ENCODE measurements at places on chromosomes 16 and 17.
A peak's percentile ranks its signal among the peaks of the same experiment; 100 is the strongest.

GRCh38 chr17:48563385-48563838 is 14.7 kb downstream of the HOXB4 start:
- no peaks in the 10 kb centered on the region for H3K36me3 ChIP-seq
- no peak overlapping the region for H3K4me3 ChIP-seq
- DNase-seq, result no peak
- no peak overlapping the region for H3K27ac ChIP-seq
- peaks cover under 1% of the 10 kb centered on the region for H3K4me1 ChIP-seq

DNA sequence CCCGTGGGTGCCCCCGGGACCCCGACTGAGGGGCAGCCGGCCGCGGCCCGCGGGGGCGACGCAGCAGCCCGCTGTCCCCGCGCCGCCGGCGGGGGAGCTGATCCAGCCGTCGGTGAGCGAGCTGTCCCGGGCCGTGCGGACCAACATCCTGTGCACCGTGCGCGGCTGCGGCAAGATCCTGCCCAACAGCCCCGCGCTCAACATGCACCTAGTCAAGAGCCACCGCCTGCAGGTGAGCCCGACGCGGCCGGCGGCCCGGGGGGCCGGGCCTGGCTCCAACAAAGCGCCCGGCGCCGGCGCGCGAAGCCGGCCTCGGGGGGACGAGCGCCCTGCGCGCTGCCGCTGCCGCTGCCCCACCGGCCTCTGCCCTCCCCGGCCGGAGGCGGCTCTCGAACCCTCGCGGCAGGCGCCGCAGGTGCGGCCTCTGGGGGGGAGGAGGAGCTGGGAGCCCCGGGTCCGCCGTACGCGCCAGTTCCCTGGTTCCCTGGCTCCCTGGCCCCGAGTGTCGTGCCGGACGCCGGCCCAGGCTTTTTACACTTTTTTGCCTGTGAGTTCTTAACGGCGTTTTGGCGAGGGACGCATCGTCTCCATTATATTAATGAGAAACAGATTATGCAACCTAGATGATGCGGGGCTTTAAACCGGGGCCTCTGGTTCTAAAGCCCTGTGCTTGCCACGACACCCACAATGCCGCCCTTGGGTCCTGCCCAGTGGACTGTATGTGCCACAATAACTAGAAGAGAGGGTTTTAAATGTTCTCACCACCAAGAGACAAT is 521 bp downstream of the ATMIN start:
- peak; percentile 16 for DNase-seq
- no peaks in the 10 kb centered on the region for H3K27me3 ChIP-seq
- H3K4me3 ChIP-seq, result peak overlapping the region; percentile 79
- peaks cover 21% of the 10 kb centered on the region for H3K4me1 ChIP-seq
- H3K36me3 ChIP-seq, result peaks cover 12% of the 10 kb centered on the region
- no peak overlapping the region for H3K27ac ChIP-seq

DNA sequence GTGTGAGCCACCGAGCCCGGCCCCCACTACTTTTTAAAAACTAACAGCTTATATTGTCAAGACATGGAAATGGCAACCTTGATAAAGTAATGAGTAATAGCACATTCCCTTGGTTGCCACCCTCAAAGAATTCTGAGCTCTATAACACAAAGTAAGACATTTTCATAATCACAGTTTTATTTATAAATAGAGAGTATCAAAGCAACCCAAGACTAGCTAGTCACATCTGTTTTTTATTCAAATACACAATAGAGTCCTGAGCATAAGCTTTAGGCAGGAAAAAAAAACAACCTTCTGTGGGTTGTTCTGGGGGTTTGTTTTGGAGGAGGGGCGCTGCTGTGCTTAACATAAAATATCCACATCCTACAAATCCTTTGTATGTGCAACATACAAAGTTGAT is 68.7 kb downstream of the CEP95 start:
- H3K27me3 ChIP-seq, result no peaks in the 10 kb centered on the region
- no peak overlapping the region for H3K4me3 ChIP-seq
- no peak for DNase-seq
- no peak overlapping the region for H3K27ac ChIP-seq
- H3K36me3 ChIP-seq, result peaks cover 12% of the 10 kb centered on the region

GRCh38 chr16:68074850-68075555 is 10.2 kb upstream of the NFATC3 start:
- peak overlapping the region; percentile 77 for H3K4me3 ChIP-seq
- no peaks in the 10 kb centered on the region for H3K27me3 ChIP-seq
- DNase-seq, result peak; percentile 68
- peak overlapping the region; percentile 90 for H3K27ac ChIP-seq
- peaks cover 70% of the 10 kb centered on the region for H3K4me1 ChIP-seq
- H3K36me3 ChIP-seq, result peaks cover 45% of the 10 kb centered on the region

- peaks cover 3% of the 10 kb centered on the region for H3K27me3 ChIP-seq
- no peak overlapping the region for H3K27ac ChIP-seq
- no peaks in the 10 kb centered on the region for H3K4me1 ChIP-seq
- H3K36me3 ChIP-seq, result no peaks in the 10 kb centered on the region
- no peak for DNase-seq
- no peak overlapping the region for H3K4me3 ChIP-seq
Observed at GRCh38 chr16:52386694-52387093, 160.2 kb downstream of the TOX3 start.

DNA sequence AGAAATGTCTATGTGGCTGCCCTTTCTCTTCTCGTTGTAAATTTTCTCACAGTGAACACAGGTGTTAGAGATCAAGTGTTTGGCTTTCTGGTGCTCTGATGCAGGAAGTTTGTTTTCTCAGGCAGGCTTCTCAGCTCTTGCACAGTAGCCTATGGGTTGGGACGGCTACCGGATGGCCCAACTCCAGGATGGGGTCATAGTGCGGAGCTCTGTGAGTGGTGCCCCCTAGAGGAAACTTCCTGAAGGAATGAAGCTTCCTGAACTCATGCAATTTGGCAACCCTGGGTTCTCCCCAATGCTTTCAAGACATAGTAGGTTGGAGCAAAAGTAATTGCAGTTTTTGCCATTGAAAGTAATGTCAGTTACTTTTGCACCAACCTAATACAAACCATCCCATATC is 407.5 kb upstream of the HSBP1 start:
- H3K27me3 ChIP-seq, result peaks cover 1% of the 10 kb centered on the region
- H3K36me3 ChIP-seq, result no peaks in the 10 kb centered on the region
- no peak overlapping the region for H3K4me3 ChIP-seq
- H3K27ac ChIP-seq, result no peak overlapping the region

- H3K27ac ChIP-seq, result no peak overlapping the region
- H3K4me3 ChIP-seq, result no peak overlapping the region
- no peak for DNase-seq
- H3K36me3 ChIP-seq, result peaks cover 4% of the 10 kb centered on the region
- peaks cover 2% of the 10 kb centered on the region for H3K27me3 ChIP-seq
Observed at GRCh38 chr16:15498427-15499175, 64.2 kb downstream of the BMERB1 start.

DNA sequence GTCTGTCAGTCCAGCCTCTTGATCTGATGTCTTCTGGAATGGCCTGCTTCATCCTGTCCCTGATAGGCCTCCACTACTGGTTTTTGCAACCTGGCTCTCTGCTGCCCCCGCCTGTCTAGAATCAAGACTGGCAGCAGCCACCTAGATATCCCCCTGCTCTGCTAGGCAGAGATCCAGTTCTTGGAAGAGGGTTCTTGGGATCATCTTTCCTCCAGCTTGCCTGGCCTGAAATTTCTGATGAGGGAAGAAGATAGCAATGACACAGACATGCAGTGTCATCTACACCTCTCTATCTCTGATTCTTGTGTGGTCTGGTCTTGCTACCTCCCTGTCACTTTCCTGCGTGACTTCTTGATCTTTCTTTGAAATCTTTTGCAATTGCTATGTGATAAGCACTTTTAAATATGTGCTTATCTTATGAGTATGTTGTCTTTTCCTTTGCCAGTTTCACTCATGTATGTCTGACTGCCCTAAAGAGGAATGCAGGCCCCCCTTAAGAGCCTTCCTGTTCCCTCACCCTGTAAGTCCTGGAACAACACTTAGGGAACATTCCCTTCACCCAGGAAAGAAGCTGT is 20.3 kb upstream of the NFATC3 start:
- H3K36me3 ChIP-seq, result peaks cover 44% of the 10 kb centered on the region
- H3K4me1 ChIP-seq, result peaks cover 21% of the 10 kb centered on the region
- H3K27me3 ChIP-seq, result no peaks in the 10 kb centered on the region
- H3K4me3 ChIP-seq, result no peak overlapping the region

GRCh38 chr16:53817117-53817755 is 113.3 kb downstream of the FTO start:
- peaks cover 10% of the 10 kb centered on the region for H3K4me1 ChIP-seq
- DNase-seq, result no peak
- no peaks in the 10 kb centered on the region for H3K27me3 ChIP-seq
- H3K36me3 ChIP-seq, result peaks cover 25% of the 10 kb centered on the region

DNA sequence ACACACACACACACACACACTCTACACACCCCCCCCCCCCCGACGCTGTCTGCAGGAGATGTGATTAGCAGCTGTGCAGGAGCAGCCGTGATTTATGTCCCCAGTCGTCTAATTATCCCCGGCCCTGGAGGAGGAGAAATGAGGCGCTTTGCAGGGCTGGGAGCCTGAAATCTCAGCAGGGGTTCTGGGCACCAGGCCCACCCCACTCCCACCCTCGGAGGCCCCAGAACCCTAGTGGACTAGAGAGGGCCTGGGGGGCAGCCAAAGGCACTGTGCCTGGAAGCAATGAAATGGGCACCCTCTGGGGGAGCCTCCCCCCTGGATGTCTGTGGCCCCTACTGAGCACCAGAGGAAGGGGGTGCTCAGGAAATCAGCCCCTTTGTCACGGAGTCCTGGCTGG is 134.2 kb upstream of the CIBAR2 start:
- no peak for DNase-seq
- peaks cover 22% of the 10 kb centered on the region for H3K27me3 ChIP-seq
- no peaks in the 10 kb centered on the region for H3K36me3 ChIP-seq
- no peak overlapping the region for H3K27ac ChIP-seq
- no peak overlapping the region for H3K4me3 ChIP-seq

DNA sequence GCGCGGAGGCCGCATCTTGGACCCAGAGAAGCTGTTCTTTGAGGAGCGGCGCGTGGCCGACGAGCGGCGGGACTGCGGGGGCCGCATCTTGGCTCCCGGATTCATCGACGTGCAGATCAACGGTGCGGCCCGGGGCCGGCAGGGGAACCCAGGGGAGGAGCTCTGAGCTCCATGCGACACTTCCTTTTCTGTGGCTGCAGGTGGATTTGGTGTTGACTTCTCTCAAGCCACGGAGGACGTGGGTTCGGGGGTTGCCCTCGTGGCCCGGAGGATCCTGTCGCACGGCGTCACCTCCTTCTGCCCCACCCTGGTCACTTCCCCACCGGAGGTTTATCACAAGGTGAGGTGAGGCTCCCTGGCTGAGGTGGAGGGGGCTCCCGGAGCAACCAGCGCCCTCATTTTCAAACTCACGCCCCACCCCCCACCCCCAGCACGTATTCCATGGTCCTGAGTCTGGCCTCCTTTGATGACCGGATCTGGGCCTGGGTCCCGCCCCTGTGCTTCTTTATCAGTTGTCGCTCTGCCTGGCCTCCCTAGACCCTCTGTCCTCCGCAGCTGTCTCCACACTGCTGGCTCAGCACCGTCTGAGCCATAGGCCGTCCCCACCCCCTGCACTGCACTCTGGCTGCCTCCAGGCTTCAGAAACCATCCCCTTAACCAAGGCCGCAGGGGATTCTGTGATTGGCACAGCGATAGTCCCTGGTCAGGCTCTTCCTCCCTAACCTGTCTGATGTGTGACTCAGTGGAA is 787 bp downstream of the AMDHD2 start:
- peak; percentile 88 for DNase-seq
- peak overlapping the region; percentile 89 for H3K4me3 ChIP-seq
- H3K4me1 ChIP-seq, result peaks cover 33% of the 10 kb centered on the region
- H3K27me3 ChIP-seq, result no peaks in the 10 kb centered on the region
- peaks cover 21% of the 10 kb centered on the region for H3K36me3 ChIP-seq

GRCh38 chr16:88088161-88088581 is 136.9 kb downstream of the BANP start:
- no peak overlapping the region for H3K27ac ChIP-seq
- H3K4me3 ChIP-seq, result no peak overlapping the region
- H3K27me3 ChIP-seq, result no peaks in the 10 kb centered on the region
- H3K36me3 ChIP-seq, result peaks cover 5% of the 10 kb centered on the region
- DNase-seq, result no peak
- peaks cover 2% of the 10 kb centered on the region for H3K4me1 ChIP-seq

GRCh38 chr17:61786088-61786487 is 77.2 kb downstream of the BRIP1 start:
- no peaks in the 10 kb centered on the region for H3K27me3 ChIP-seq
- H3K27ac ChIP-seq, result no peak overlapping the region
- no peaks in the 10 kb centered on the region for H3K36me3 ChIP-seq
- DNase-seq, result no peak
- no peak overlapping the region for H3K4me3 ChIP-seq

- H3K27me3 ChIP-seq, result peaks cover 9% of the 10 kb centered on the region
- H3K4me1 ChIP-seq, result peaks cover 34% of the 10 kb centered on the region
Observed at GRCh38 chr17:7213895-7214299, 5.7 kb downstream of the DLG4 start.

DNA sequence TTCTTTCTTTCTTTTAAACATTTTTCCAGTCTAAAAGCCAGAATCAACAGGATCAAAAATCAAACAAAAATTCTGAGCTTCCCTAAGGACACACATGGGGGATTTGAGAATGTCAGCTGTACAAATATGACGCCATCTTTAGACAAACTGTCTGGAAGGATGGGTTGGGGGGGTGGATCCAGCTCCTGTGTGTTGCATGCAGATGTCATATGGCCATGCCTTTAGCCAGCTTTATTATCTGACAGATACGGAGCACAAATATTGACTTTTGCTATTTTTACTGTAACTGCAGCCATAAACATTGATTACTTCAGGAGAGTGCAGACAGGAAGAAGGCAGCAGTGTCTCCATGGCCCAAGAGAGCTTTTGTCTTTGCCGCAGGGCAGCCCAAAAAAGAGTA is 279.4 kb upstream of the ELAC2 start:
- no peaks in the 10 kb centered on the region for H3K4me1 ChIP-seq
- DNase-seq, result no peak
- no peak overlapping the region for H3K4me3 ChIP-seq
- H3K27ac ChIP-seq, result no peak overlapping the region
- H3K36me3 ChIP-seq, result no peaks in the 10 kb centered on the region

DNA sequence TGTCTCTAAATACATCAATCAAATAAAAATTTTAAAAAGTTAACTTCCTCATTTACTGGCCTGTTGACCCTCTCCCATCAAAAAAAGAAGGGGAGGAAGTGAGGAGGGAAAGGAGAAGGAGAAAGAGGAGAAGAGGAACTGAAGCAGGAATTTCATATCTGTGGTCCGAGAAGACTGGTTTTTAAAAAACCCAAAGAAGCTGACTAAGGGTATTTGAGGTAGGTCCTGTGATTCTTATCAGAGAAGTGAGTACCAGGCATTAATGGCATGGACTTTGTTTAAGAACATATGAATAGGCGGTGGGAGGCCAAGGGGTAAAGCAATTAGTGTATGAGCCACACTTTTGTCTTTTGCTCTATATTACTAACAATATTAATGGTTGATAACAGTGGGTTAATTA is 2.0 kb downstream of the SLC46A1 start:
- H3K36me3 ChIP-seq, result no peaks in the 10 kb centered on the region
- H3K27me3 ChIP-seq, result no peaks in the 10 kb centered on the region
- peaks cover 8% of the 10 kb centered on the region for H3K4me1 ChIP-seq
- DNase-seq, result no peak
- no peak overlapping the region for H3K4me3 ChIP-seq
- no peak overlapping the region for H3K27ac ChIP-seq

GRCh38 chr17:43640491-43641252 is 21.1 kb downstream of the MEOX1 start:
- H3K27ac ChIP-seq, result no peak overlapping the region
- no peaks in the 10 kb centered on the region for H3K4me1 ChIP-seq
- no peaks in the 10 kb centered on the region for H3K36me3 ChIP-seq
- H3K27me3 ChIP-seq, result peaks cover 15% of the 10 kb centered on the region
- no peak overlapping the region for H3K4me3 ChIP-seq
- no peak for DNase-seq

All from memory B cell (primary cell).